HEK293T (cell line): ENCODE measurements at places on chromosomes 6 and 20.

DNA sequence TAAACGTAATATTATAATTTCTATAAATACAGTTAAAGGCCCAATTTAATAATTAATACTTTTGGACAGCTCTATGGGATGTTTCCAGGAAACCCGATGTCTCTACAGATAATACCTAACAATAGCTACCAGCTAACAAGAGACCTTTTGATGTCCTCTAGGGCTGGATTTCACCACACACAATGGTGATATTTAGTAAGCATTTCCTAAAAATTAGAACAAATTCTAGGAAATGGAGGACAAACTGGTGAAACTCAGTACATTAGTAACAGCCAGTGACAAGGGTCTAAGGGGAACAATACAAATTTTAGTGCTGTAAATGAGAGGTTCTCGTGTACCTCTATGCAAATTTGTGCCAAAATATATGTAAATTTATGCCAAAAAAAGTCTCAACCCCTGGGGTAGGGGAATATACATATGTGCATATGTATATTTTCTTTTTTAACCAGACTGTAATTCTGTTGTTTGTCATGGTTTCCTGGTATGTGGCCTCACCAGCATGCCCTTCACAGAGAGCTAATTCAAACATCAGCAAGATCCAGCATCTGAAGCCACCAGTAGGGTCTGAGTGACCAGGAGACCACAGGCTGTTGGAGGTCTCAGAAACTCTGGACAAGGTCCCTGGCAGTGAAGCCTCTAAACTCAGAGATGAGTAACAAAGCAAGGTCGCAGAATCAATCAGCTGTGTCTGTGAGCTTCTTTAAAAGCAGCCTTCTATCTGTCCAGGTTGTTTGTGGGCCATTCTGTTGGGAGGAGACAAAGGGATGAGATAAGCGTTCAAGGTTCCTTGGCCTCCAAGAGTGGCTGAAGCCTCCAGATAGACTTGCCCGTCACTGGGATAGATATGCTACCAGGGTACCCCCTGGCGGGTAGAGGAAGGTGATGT lies 235.1 kb upstream of the RREB1 start:
- no peak for DNase-seq

DNA sequence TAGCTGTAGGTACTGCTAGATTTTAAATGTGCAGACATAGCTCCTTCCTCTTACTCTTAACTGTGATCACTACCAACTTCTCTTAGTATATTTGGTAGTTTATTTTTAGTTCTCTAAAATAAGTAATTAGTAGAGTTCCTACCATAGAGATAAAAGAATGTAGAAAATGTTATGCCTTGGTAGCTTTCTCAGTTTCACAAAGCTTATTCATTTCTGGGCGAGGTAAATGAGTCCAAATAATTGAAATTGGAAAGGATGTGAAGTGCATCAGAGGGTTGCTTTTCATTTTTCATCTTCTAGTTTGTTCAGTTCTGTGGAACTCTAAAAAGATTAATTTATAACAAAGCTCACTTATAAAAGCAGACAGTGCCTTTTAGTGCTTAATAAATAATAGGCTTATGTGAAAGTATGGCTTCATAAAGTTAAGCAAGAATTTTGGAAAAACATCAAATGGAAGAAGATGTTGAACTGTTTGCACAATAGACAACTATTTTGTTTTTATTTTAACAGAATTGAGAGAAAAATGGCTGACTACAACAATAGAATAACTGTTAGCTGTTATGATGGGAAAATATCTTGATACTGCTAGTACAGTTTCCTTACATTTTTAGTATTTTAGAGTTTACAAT lies 303.7 kb downstream of the UTRN start:
- no peak for DNase-seq

- DNase-seq, result no peak
These were observed 100.9 kb downstream of the TMEM242 start for GRCh38 chr6:157222201-157222981.

GRCh38 chr20:9884061-9884460 lies 45.2 kb upstream of the PAK5 start:
- DNase-seq, result peak; percentile 11

GRCh38 chr6:20575704-20576451 lies 41.6 kb downstream of the CDKAL1 start:
- DNase-seq, result no peak

DNA sequence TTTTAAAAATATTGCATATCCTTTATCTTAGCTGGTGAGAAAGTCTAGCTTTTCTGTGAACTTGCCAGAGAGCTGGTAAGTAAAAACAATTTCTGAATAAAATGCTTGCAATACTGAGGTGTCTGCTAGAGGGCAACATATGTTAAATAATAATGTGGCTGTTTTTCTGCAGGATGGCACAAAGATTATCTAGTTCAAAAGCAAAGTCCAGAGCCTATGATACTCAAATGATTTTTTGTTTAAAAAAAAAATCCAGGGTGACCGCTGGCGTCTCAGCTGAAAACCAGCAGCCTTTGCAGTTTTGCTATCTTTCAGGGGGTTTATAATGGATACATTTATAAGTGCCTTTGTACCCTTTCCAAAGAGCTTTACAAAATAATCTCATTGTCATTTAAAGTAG lies 194.9 kb downstream of the PHACTR1 start:
- DNase-seq, result peak; percentile 25

GRCh38 chr20:48957053-48957481 lies 35.6 kb downstream of the ARFGEF2 start:
- no peak for DNase-seq

DNA sequence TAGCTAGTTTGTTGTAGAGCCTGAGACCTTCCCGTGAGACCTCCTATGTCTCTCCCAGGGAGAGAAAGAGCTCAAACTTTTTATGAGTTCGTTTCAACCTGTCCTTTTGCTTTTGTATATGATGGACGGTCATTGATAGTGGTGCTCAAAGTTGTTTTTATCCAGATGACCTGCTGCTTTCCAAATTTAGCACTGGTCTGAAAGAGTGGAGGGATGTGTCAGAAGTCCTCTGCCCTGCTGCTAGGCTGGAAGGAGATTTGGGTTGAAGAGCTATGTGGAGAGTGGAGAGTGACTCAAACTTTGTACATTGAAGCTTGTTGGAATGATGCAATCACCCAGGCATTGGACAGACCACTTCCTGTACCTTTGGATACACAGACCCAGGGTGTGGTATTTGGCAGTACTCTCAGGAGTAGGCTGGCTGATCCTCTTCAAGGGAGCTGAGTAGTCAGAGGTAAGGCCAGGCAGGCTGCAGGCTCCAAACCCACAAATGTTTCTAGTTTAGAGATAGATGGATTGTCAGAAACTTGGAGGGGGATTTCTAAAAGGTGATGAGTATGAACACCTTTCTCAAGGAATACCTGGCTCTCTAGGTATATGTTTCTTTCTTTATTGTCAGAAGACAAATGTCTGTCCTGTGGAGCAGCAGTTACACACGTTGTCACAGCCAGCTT lies 49.4 kb upstream of the RREB1 start:
- DNase-seq, result no peak

GRCh38 chr6:5091210-5092069 lies 6.3 kb downstream of the PPP1R3G start:
- DNase-seq, result no peak

- no peak for DNase-seq
These were observed 314.7 kb downstream of the EPM2A start for GRCh38 chr6:145420599-145420998.

DNA sequence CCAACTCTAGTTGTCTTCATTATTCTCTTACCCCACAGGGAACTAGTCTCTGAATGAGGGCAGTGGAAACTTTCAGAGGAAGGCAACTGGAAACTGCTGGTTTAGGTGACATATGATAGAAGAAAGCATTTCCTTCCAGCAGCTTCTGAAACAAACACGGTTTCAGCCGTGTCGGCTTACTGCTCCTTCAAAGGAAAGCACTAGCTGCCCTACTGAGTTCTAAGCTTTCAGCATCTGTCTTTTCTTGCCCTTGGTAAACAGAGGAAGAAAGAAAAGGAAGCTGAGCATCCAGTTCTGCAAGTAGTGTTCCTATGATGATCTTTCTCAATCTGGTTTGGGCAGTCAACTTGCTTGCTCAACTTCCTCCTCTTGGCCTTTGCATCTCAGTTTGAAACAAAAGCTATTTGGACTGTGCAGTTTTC lies 117.5 kb upstream of the CEP85L start:
- DNase-seq, result no peak

DNA sequence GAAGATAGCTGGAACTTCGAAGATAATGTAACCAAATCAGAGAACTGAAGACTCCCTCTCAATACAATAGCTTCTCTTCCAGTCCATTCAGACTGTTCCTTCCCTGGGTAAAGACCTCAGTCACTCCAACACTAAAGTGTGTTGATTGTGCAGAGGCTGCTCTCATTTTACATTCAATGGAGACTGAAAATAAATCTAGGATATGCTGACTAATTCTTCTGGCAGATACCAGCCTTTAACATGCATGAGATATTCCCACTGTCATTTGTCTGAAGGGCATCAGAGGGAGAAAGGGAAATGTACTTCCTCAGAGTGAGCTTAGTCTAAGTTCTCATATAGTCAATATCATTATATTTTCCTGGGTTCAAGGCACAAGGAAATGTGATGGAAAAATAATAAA lies 166.4 kb upstream of the IRAK1BP1 start:
- DNase-seq, result no peak

GRCh38 chr6:41090841-41091761 lies 18.3 kb downstream of the NFYA start:
- DNase-seq, result no peak

- DNase-seq, result no peak
These were observed 250.9 kb upstream of the RREB1 start for GRCh38 chr6:6856538-6857523.

GRCh38 chr20:19996917-19997316 lies 20.2 kb upstream of the NAA20 start:
- no peak for DNase-seq

GRCh38 chr6:108222504-108222903 lies 38.3 kb downstream of the SNX3 start:
- DNase-seq, result no peak

GRCh38 chr6:149212892-149213801 lies 104.4 kb upstream of the TAB2 start:
- no peak for DNase-seq
